ENCODE measurements at places on chromosomes 4 and X.

- no peak for DNase-seq
These were observed 276.3 kb downstream of the HNRNPD start for GRCh38 chr4:82097504-82097903.

GRCh38 chr4:101724093-101724492 lies 66.4 kb upstream of the BANK1 start:
- no peak for DNase-seq

DNA sequence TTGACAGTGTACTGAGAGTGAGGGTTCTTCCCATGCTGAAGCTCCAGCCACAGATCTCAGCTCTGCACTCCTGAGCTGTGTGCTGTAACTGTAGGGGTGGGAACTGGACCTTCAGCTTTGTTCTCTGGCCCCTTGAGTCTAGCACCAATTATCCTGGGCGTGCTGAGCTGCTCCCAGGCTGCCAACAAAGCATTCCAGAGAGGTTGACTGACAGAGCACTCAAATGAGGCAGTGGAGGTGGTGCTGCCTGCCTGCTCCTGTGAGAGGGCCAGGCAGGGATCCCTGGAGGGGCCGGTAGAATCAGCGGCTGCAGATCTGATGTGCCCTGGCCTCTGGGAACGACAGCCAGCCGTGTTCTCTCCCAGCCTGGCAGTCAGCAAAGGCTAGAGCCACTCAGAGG lies 375.7 kb upstream of the AADAT start:
- no peak for DNase-seq

- no peak for DNase-seq
These were observed 42.4 kb downstream of the CNGA2 start for GRCh38 chrX:151776936-151777335.

DNA sequence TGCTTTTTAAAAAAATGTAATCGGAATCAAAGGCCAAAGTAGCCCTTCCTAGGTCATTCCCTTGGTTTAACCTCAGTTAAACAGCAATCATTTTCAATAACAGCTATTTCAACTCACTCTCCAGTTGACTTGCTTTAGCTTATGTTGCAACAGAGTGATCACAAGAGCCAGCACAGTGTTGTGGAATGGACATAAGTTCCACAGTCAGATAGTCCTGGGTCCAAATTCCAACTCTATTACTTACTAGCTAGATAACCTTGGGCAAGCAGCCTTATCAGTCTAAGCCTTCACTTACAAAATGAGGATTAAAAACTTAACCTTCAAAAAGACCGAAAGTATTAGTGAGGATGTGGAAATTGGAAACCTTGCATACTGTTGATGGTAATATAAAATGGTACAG lies 9.2 kb upstream of the GPC3 start:
- no peak for DNase-seq
